ENCODE measurements at places on chromosomes 4 and X.

- DNase-seq: no peak
Observed at GRCh38 chr4:153639833-153640802, 44.0 kb upstream of the TLR2 start.

DNA sequence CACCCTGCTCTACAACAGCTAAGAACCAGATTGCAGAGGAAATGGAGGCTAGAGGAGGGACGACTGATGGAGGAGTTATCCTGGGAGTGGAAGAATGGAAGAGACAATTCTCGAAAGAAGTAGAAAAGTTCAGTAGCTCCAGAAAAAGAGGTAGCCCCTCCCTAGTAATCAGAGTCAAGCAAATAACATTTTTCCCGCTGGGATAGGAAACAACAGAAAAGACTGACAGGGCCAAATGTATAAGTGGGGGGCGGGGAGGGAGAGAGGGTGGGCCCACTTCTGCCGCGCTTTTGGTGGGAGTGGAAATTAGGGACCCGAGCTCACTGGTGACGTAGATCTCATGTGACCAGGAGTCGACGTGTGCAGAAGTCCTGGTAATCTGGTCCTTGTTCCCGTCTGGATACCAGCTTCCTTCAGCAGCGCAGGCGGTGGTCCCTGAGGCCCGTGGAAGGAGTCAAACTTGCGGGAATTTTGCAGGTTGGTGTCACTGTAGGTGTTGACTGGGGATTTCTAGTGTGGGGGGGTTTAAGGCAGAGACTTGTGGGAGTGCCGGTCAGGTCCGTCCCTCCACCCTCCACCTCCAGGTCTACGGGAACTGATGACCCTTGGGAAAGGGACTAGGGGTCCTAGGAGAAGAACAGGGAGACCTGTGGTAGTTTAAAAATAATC, at the start of gene TCEAL9:
TSS of gene TCEAL9 (plus strand) at position 377 of the 669 bp plus-strand sequence. CDS start 1,179 bp downstream, outside the sequence.
- DNase-seq: no peak

GRCh38 chrX:6693051-6693450, 158.1 kb upstream of the VCX3A start:
- no peak for DNase-seq

GRCh38 chr4:126057371-126057770, 742.6 kb downstream of the FAT4 start:
- no peak for DNase-seq

GRCh38 chrX:26146024-26146423, 7.9 kb downstream of the MAGEB18 start:
- DNase-seq: no peak

DNA sequence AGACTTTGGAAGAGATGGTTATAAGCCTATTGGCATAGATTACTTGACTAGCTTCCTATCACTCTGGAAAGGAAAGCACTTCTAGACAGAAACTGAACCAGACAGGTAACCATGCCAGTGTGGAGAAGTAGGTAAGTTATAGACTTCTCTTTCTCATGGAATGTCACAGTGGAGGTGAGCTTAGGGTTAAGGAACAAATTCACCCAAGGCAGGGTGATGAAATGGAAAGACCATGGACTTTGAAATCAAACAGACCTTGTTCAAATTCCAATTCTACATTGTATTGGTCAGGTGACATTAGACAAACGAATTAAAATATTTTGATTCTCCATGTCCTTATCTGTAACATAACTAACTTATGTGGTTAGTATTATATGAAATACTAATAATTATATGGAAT, 7.7 kb upstream of the RAP1GDS1 start:
- no peak for DNase-seq
